Stimulated activated CD8-positive, alpha-beta memory T cell treated with anti-CD3 and anti-CD28 coated beads, Interleukin-15, amount 100 ng/mL, for 4 hours (primary cell): ENCODE measurements at places on chromosomes 7 and 10.

DNA sequence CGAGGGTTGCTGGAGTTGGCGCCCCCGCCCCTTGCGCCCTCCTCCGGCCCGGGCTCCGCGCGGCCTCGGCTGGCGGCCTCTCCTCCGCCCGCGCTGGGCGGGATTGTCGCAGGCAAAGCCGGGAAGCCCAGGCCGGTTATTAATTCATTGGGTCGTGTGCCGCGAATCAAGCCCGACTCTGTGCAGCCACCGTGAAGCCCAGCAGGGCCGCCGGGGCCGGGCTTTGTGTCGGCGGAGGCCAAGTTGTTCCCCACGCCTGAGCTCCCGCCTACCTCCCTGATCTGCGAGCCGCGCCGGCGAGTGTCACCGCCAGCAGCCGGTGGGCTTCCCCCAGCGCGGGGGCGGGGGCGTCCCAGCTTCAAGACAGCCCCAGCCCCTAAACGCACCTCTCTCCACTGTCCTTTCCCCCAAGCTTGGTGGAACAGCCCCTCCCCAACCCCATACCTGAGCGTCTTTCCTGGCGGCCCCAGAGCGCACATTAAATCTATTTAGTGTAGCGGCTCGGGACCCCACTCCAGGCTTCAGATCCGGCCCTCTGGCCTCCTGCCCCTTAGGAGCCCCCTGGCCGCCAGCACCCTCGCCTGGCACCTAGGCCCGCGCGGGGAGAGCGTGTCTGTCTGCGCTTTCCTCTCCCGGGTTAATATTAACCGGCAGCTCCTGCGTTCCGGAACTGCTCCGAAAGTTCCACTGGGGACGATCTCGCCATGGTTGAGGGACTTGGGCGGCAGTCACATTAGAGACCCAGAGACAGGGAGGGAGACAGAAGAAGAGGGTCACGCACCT, 3.5 kb downstream of the SHH start:
- no peak for DNase-seq

DNA sequence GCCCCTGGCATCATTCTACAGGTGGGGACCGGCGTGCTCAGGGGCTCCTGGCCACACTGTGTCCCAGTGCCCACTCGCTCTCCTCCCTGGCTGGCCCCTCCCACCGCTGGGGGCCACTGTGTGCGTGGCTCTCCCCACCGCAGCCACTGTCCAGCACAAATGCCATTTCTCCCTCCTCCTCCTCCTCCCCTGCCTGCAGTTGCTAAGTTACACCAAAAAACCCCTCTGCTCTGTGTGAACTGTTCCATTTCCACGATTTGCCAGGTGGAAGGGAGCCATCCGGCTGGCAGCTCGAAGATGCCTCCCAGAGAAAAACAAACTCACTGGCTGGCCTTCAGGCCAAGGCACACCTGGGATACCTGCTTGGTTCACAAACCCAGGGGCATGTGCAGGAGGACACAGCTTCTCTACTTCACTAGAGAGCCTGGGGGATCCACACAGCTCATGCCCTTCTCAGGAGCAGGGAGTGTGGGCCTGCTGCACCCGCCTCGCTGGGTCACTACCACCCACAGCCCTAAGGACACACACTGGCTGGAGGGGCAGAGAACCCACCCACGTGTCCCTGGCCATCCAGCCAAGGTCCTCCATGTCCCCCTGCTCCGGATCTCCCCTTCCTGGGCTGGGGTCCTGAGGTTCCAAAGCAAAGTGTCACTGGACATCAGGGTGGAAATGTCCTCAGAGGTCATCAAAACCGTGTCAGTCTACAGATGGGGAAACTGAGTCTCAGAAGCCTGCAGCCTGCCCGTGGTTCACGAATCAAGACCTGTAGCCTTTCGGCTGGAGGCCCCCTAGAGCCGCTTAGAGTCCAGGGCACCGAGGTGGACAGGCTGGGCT, 1.7 kb downstream of the RASGEF1A start:
- DNase-seq, result no peak

- peak; percentile 65 for DNase-seq
Measured at GRCh38 chr10:15209827-15210509, 41.5 kb upstream of the NMT2 start.

DNA sequence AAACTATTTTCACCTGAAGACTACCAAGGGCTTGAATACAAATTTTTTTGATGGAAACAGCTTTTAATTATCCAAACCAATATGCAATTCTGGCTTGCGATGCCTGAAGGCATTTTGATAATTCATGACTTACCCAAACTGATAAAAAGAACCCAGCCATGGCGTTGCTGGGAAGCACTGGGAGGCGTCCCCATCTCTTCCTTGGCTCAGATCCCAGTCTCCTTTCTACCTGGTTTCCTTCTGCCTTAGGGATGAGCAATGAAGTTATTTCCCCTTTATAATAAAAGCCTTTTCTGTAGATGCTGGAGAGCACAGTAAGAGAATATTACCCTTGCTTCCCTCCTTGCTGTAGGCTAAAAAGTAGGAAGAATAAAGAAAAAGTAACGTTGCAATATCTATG, 129.1 kb upstream of the ANK3 start:
- no peak for DNase-seq

DNA sequence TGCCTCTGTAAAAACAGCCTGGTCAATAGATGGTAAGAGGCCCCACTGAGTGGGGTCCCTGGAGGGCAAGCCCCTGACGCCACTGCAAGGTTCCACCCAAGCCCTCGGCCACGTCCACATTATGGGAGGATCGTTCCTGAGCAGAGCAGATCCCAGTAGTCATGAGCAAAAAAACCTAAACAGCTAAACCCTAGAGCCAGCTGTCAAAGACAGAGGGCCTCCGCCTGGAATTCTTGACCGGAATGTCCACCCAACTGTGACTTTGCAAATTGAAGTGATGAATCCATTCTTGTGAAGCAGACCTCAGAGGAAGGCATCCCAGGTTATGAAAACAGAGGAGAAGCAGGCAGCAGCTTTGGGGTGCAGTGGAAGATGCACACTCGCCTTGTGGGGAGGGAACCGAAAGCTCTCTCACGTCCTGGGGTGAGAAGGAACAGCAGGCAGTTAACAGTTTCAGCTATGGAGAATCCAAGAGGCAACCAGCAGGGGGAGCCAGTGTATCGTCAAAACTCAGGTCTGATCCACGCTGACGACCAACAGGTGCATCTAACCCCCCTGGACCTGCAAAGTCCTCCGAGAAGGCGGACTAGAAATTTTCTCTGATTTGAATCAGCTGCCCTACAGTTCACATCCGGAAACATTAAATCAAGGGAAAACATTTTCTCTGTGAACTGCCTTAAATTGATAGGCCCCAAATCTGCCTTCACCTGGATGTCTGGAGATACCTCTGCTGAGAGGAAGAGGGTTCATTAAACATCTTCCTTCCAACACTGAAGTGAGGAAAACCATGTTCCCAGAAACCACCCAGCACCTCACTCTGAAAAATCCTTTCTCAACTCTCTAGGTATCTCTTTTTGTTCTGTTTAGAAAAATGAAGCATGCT, 139.1 kb upstream of the PFKP start:
- DNase-seq, result no peak

DNA sequence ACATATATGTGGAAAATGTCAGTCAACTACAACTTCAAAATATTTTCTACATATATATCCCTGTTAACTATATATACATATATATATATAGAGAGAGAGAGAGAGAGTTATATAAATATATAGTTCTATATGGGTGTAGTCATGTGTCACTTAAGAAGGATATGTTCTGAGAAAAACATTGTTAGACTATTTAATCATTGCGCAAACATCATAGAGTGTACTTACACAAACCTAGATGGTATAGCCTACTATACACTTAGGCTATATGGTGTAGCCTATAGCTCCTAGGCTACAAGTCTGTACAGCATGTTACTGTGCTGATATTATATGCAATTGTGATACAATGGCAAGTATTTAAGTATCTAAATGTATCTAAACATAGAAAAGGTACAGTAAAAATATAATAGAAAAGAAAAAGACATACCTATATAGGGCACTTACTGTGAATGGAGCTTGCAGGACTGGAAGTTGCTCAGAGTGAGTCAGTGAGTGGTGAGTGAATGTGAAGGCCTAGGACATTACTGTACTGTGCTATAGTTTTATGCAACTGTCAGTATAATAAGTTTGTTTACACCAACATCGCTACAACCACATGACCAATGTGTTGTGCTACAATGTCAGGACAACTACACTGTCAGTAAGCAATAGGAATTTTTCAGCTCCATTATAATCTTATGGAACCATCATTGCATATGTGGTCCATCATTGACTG, 18.0 kb upstream of the FGL2 start:
- DNase-seq, result no peak

- DNase-seq, result no peak
Measured at GRCh38 chr10:129699722-129700340, 232.8 kb downstream of the MGMT start.

DNA sequence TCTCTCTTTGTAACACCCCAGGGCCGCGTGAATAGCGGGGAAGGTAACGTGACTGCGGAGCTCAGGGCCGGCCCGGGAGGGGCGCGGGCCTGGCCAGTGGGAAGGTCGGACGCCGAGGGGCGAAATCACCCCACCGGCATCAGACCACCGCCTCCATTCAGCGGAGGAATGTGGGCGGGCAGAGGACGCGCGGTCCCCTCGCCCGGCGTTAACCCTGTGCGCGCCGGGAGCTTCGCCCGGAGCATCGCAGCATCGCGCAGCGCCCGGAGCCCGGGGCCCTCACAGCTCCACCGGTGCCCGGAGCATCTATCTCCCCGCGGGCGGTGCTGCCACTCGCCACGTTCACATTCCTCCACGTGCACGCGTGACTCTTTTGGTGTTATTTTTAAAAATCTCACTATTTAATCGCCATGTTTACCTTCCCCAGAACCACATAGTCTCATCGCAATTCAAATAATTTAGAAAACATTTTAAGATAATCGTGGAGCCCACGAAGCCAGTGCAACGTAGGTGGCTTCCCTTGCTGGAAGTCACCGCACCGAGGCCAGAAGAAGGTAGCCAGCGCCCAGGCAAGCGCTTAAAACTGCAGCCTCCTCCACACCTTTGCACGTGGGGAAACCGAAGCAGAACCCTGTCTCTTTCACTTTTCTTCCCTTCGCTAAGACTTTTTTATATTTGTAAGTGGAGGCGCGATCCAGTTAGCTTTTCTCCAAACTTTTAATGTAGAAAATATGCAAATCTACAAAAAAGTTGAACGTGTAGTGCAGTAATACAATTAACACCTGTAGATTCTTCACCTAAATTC, 21.8 kb downstream of the FGFBP3 start:
- peak; percentile 8 for DNase-seq

DNA sequence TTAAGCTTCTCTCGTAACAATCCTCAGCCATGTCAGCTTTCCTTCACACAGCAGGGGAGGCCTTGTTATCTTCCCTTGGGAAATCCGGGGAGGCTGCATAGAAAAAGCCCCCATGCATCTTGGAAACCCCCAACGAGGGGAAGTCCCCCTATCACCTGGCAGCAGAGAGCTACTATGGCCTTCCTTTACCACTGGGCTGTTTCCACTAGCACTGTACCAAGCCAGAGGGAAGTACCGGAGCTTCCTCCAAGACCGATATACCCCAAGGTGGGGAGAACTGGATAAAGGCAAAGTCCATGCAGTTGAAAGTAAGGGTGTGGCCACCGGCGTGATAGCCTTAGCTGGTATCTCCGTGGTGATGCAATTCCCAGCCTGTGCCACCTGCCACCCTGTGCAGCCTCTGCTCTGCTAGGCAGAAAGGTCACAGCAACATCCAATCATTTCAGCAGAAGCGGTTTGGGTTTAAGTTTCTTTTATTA, 4.4 kb upstream of the CLIP2 start:
- no peak for DNase-seq

DNA sequence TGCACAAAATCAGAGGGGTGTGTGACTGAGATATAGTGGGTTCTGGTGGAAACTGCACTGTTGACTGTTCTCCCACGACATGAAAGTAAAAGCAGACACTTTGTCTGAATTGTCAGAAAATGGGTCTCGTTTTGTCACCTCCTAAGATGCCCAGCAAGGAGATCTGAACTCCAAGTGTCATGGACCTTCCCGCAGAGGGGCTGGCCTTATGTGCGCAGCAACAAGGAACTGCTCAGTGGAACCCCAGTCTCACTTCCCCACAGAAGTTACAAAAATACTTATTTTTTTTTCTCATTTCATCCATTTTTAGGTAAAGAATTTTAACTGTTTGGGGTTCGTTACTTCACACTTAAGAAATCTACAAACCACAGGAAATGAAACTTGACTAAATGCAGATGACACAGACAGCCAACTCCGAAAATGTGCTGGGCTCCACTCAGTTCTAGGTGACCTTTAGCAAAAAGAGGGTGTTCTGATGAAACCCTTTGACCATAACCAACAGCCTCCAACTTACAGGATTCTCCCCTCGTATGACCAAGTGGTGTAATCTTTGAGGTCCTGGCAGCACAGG, 115.0 kb downstream of the FAM107B start:
- no peak for DNase-seq

DNA sequence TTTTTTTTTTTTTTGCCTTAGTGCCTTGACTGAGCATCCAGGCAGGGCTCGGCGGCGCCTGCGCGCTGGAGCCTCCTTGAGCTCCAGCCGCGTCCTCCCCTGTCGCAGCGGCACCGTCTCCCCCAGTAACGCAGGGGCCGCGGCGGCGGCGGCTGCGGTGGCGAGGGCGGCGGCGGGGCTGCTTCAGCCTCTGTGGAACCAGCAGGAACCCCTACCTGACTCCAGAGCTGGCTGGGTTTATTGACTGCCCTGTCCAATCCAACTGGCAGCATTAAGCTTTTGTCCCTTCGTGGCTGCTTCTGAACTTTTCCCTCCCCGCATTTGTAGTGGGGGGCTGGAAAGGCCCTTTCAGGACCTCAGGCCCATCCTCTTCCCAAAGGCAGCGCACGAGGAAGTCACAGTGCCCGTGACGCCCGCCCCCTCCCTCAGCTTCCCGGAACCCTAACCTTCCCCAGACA, at the start of gene GPR85:
TSS of gene GPR85 (minus strand) at position 397 of the 458 bp plus-strand sequence. CDS start 2,106 bp downstream, outside the sequence.
- DNase-seq, result no peak

- DNase-seq, result no peak
Measured at GRCh38 chr10:93707623-93708022, 5.2 kb upstream of the FRA10AC1 start.

DNA sequence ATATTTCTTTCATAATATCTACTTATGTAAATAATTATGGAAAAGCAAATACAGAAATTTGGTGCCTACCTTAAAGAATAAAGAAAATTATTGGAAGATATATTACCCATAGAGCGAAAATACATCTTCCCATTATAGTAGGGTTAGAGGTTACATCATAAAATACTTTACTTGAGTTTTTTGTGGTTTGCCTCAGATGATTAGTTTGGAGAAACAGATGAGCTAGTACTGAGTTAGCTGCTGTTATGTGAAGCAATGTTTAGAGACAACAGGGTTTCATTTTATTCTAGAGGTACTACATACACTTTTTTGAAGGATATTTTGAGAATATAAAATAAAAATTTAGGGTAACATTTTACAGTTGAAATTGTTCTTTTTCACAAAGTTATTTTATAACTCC, 2.9 kb upstream of the MLLT10 start:
- no peak for DNase-seq

DNA sequence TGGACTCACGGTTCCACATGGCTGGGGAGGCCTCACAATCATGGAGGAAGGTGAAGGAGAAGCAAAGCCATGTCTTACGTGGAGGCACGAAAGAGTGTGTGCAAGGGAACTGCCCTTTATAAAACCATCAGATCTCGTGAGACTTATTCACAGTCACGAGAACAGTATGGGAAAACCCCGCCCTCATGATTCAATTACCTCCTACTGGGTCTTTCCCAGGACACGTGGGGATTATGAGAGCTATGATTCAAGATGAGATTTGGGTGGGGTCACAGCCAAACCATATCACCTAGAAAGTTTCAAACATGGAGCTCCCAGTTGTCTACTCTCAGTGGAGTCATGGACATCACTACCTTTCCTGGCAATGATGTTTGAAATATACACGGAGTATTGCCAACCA, 49.6 kb downstream of the CYCS start:
- DNase-seq, result no peak
